ENCODE measurements at places on chromosomes 3 and 15.
A peak's percentile ranks its signal among the peaks of the same experiment; 100 is the strongest.

- no peak for DNase-seq
These were observed 121.5 kb downstream of the MCTP2 start for GRCh38 chr15:94352636-94353487.

DNA sequence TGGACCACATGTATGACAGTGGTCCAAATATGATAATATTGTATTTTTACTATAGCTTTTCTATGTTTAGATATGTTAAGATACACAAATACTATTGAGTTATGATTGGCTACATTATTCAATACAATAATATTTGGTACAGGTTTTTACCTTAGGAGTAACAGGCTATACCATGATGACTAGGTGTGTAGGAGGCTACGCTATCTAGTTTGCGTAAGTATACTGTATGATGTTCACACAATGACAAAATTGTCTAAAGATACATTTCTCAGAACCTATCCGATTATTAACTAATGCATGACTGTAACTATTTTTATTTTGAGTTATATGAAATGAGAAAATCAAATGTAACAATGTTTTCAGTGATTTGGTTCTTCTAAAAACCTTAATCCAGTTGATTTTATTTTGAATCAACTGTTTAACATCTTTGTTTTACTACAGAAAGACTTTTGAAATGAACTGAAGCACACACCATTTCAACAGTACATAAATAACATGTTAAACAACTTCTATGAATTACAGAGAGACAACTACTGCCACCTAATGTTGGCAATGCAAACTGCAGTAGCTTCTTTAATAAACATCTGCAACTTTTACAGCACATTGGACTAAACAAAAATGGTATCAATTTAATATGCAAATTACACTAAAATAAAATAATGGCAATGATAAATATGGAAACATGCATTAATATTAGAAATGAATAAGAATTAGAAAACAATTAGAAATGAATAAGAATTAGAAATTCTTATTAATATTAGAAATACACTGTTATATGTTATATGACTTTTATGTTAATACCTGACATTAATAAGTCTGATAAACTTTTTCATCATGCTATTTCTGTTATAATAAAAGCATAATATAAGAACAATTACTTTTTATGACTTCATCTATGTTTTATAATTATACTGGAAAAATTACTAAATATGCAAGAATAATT is 255.7 kb downstream of the MBNL1 start:
- DNase-seq, result peak; percentile 63

DNA sequence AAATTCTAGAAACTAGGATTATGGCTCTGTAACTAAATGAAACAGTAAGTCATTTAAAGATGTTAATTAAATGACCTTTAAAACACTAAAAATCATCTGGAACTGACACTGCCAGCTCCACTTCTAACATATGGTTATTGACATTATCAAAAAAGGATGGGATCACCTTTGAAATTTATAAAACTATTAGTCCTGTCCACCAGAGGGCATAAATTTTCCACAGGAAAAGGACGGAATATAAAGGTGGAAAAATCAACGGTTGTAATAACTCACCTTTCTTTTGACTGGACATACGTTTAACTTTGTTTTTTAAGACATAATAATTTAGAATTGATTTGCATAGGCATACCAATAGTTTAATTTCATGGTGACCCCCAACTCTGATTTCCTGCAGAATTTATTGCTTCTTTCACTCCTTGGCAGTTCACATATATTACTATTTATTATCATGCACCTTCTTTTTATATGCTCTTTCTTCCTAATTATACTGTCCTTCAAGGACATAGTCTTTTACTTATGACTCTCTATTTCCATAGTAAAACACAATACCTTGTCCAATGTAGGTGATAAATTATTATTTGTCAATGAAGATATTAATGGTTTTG is 345.7 kb downstream of the CADM2 start:
- DNase-seq, result no peak

- DNase-seq, result no peak
These were observed 47.0 kb upstream of the SCAANT1 start for GRCh38 chr3:63959146-63959545.

GRCh38 chr15:75153565-75154276 is 48.0 kb upstream of the C15orf39 start:
- no peak for DNase-seq

DNA sequence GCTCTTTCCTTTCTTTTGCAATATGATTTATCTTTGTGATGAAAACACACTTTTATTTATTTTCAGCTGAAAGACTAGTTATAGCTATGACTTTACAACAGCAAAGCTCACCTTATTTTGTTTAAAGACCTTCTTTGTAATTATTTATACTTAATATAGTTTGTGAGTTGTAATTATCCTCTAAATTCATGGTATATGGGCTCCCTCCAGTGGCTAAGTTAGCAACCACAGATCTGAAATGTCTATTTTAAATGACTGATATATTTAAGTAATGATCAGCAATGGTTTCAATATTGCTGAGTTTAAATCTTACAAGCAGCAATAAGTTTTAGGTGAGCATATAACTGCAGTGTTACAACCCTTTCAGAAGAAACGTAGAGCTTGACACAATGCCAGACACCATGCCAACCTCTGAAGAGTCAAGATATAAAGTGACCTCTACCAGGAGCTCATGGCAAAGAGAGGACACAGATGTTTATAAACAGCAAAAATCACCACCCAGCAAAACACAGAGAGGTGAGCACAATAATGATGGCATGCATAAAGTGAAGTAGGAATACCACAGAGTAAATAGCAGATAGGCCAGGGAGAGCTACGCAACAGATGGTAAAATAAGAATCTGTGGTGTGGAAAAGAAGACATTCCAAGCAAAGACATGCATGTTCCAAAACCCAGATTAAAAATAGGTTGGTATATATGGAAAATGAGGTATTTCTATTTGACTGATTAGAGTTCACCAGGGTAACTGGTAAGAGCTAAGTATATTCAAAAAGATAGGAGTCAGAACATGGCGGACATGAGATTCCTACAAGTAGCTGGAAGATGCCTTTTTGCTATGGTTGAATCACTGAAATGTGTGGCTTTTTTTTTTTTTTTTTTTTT is 143.7 kb upstream of the ZNF385D start:
- peak; percentile 33 for DNase-seq

GRCh38 chr15:75022783-75023180 is 608 bp upstream of the PPCDC start:
- DNase-seq, result no peak

- peak; percentile 40 for DNase-seq
These were observed 107.8 kb downstream of the MBNL1 start for GRCh38 chr3:152376351-152377183.

- peak; percentile 29 for DNase-seq
These were observed 63.6 kb downstream of the FAM81A start for GRCh38 chr15:59501597-59501996.

DNA sequence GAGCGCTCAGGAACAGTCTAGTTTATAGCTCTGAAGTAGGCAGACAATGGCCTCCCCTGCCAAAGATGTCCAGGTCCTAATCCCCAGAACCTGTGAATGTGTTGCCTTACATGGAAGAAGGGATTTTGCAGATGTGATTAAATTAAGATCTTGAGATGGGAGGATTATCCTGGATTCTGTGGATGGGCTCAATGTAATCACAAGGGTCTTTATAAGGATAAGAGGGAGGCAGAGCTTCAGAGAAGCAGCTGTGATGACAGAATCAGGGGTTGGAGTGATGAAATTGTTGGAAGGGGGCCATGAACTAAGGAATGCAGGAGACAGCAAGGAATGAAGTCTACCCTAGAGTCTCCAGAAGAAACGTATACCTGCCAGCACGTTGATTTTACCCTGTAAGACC is 14.0 kb upstream of the GK5 start:
- DNase-seq, result peak; percentile 6

- no peak for DNase-seq
These were observed 176.9 kb downstream of the TNIK start for GRCh38 chr3:171283183-171283847.

DNA sequence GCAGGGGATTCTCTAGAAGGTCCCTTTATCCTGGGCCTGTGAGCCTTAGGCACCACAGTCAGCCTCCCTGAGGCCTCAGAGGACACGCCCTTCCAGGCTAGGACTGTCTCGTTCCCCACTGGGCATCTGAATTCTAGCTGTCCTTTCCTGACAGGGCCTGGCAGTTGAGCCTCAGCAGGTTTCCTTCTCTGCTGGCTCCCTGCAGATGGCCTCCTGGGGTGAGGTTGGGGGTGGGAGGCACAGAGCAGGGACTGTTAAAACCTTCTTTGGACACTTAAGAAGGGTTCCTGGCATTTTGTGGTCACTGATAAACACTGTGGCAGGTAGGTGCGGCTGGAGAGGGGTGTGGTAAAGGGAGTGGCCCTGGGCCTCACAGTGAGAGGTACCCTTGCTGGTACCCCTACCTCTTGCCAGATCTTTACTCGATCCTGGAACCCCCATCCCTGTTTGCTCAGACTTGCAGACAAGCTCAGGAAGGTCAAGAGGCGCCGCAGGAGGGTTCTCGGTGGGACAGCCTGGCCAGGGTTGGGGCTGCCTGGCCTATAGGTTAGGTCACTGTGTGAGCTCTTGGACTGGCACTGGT is 8.5 kb downstream of the CLK3 start:
- no peak for DNase-seq

- no peak for DNase-seq
These were observed 6.5 kb downstream of the DYNC1LI1 start for GRCh38 chr3:32564195-32564594.

- no peak for DNase-seq
These were observed 156.2 kb upstream of the IQSEC1 start for GRCh38 chr3:13229273-13229949.

DNA sequence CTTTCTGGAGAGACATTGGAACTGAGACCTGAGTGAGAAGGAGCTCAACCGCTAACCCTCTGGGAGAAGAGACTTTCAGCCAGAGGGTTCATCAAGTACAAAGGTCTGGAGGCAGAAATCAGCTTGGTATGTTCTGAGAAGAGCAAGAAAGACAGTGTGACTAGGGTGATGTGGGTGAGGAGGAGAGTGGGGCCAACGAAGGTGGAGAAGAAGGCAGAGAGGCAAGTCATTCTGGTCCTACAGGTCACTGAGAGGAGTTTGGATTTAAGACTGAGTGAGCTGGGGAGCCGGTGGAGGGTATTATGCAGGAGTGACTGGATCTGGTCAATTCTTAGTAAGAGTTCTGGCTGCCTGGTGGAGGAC is 12.2 kb downstream of the XIRP1 start:
- DNase-seq, result no peak

GRCh38 chr3:20185331-20185678 is 701 bp downstream of the SGO1 start:
- peak; percentile 1 for DNase-seq

DNA sequence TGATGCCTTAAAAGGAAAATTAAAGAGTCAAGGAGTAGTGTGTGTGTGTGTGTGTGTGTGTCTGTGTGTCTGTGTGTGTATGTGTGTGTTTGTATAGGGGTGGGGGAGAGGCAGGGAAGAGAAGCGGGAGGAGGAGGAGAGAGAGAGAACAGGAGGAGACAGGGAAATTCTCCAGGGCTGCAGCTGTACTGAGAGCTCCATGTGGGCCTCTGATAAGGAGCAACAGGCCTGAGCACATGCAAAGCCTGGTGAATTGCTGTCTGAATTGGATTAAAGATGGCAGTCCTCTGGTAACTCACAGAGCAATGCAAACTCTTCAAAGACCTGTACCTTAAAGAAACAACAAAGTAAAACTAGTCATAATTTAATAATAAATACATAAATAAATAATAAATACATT is 70.6 kb downstream of the SEMA6D start:
- no peak for DNase-seq

GRCh38 chr3:71492974-71493771 is 90.4 kb downstream of the FOXP1 start:
- DNase-seq, result no peak

DNA sequence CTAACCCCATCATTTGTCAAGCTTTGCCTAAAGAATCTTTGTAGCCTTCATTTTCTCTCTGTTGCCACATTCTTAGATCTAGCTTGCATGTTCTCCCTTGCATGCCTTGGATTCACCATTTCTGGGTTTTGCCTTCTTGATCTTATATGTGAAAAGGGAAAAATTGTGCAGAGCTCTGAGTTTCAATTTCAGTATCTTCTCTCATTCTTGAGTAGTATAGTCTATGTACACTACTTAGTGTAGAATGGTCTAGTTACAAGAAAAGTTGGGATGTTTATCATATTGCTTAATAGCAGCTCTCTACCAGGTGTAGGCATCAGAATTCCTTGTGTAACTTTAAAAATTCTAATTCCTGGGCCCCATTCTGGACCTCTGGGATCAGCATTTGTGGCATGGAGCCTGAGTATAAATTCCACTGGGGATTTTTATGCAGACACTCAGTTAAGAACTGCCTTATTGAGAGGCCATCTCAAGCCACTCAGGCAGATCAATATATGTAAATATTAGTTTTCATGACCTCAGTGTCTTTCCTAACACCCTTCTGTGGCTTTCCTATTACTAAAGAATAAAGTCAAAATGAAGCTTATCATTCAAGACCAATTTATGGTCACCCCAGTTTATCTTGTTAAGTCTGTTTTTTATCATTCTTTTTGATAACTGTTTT is 23.4 kb downstream of the GTF2E1 start:
- DNase-seq, result no peak

- DNase-seq, result no peak
These were observed 271.4 kb upstream of the SEMA6D start for GRCh38 chr15:47445723-47446392.

- no peak for DNase-seq
These were observed 14.6 kb downstream of the RAB43 start for GRCh38 chr3:129106866-129107565.

GRCh38 chr3:130621824-130622223 is 104.8 kb downstream of the COL6A6 start:
- DNase-seq, result no peak
